Forelimb muscle (tissue), 1 donor: ENCODE measurements at places on chromosomes 3 and 15. TPM values are rescaled to one million over a fixed set of nuclear protein-coding genes. Genes with fewer than 3 reads are reported as not detected.

Gene OXSM
- polyA plus RNA-seq: 10.5 TPM

GRCh38 chr3:112881891-112882290 lies 35.2 kb upstream of the CD200R1L start:
- no peak for DNase-seq

- no peak for DNase-seq
These were observed 60.5 kb upstream of the ULK4 start for GRCh38 chr3:42022355-42022754.

- DNase-seq: no peak
These were observed 4.1 kb downstream of the LRCH3 start for GRCh38 chr3:197795200-197795599.

Gene TTLL13
- polyA plus RNA-seq: 0.20 TPM

Gene LMOD3
- 182 TPM for polyA plus RNA-seq

Gene ZNF106
- 239 TPM for polyA plus RNA-seq

DNA sequence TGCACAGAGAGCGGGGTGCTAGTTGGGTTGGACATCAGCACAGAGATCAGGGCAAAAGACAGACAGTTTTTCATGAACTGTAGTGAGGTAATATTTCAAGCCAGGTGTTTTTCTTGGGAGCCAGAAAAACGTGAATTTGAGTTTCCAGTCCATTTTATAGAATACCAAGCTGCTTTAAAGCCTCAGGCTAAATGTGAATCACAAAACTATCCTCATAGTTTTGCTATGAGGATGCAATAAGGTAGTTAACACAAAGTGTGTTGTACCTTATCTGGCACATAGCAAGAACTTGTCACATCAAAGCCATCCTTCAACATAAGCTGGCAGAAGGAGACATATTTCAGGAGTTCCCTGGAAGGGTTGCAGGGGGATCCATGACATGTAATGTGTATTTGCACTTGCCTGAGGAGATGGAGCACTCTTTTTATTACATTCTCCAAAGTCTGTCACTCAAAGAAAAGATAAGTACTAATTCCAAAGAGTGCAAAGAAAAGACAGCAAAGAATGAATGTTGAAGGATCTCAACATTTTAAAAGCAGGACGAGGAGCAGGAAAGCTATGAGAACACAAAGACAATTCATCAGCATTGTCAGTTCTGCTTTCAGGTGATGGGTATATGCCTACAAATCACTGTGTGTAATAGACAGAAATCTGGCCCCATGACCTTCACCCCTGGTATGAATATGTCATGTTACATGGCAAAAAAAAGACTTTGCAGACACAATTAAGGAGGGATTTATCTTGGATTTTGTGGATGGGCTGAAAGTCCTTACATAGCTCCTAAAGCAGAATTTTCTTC lies 1046.4 kb downstream of the NTRK3 start:
- no peak for DNase-seq

Gene LRRK1
- 5.6 TPM for polyA plus RNA-seq

DNA sequence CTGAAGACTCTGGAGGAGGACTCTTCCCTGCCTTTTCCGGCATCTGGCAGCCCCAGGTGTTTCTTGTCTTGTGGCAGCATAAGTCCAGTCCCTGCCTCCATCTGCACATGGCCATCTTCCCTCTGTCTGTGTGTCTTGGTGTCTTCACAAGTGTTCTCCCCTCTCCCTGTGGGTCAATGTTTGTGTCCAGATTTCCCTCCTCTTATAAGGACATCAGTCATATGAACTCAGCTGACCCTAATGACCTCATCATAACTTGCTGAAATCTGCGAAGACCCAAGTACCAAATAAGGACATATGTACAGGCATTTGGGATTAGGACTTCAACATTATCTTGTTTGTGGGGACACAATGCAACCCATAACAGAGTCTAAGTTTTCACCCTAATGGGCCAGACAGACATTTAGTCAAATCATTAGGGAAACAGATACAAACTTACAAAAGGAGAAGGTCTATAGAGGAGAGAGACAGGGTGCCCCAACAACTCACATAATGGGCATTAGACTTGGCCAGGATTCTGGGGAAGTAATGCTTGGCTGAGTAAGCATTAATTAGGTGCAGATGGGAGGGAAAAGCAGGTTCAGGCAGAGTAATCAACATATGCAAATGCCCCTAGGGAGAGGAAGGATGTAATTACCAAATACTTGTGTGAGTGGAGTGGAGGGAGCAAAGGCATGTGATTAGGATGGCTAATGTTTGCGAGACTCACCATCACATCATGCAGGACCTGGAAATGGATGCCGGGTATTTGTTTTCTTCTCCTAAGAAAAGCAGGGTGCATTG lies 372.8 kb upstream of the TBL1XR1 start:
- no peak for DNase-seq

Gene SEMA3F
- polyA plus RNA-seq: 9.0 TPM

DNA sequence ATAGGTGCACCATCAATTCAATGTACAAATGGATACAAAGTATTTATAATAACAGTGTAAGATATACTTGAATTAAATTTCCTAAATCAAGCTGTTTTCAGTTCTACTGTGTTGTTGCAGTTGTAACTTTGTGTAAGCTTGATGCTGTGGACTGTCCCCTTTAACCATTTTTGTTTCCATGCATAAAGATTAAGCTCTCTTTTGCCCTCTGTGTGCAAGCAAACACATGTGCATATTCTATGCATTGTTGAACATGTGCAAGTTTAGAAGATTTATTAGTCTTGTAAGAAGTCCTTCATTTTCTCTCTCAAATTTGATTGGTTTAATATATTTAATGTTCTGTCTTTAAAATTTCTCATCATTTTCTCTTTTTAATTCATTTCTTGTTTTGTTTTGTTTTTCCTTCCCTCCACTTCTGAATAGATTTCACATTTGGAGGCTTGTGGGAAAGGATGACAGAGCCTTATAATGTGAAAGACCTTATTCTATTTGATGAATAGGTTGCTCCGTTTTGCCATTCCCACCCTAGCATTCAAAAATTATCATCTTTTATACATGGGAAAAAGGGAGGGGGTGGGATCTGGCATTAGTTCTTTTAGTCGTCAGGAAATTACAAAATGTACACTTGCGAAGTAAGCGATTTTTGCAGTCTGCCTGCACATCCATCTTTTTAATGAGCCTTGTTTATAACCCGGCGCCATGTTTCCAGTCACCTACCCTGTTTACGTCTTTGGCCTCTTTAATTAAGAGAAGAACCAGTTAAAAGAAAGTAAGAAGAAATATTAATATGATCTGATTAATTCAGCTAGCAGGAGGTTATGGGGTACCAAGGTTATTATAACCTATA lies 961.5 kb upstream of the NR2F2 start:
- no peak for DNase-seq

GRCh38 chr15:101657968-101658784 lies 6.0 kb upstream of the TM2D3 start:
- DNase-seq: no peak

Gene TP63
- polyA plus RNA-seq: 11.6 TPM

Gene ARL14
- polyA plus RNA-seq: not detected

Gene RAP2B
- 5.0 TPM for polyA plus RNA-seq

Gene GOLGA8N
- 19.5 TPM for polyA plus RNA-seq

DNA sequence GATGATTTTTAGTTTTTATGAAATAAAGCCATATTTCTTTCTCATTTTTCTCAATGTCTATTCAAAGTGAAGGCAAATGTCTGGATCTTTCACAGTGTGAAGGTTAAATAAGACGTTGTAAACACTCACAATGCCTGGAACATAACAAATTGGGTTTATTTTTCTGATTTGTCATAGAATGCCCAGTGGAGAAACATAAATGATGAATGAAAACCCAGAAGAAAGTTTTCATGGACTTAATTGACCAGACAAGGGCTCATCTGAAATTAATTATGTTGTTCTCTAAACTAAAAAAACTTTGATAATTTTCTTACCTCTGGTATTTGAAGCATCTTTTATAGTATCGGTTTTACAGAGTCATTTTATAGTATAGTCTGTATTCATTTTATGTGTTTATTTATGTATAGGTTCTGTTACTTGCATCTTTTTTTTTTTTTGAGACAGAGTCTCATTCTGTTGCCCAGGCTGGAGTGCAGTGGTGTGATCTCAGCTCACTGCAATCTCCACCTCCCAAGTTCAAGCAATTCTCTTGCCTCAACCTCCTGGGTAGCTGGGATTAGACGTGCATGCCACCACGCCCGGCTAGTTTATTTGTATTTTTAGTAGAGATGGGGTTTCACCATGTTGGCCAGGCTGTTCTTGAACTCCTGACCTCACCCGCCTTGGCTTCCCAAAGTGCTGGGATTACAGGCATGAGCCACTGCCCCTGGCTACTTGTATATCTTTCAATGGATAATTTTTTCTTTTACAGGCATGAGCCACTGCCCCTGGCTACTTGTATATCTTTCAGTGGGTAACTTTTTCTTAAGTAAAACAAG lies 15.1 kb upstream of the BNIP2 start:
- no peak for DNase-seq

- no peak for DNase-seq
These were observed 22.2 kb downstream of the FXR1 start for GRCh38 chr3:180934638-180935037.
